ENCODE measurements at places on chromosomes 6 and 20. TPM values are rescaled to one million over a fixed set of nuclear protein-coding genes. Genes with fewer than 3 reads are reported as not detected.

Gene GGTLC1
- not detected for total RNA-seq

Gene CDH22
- not detected for total RNA-seq

Gene RBBP8NL
- total RNA-seq: not detected

Gene NRN1
- 27.0 TPM for total RNA-seq

Gene SPTLC3
- 8.2 TPM for total RNA-seq

Gene RAB5IF
- 107 TPM for total RNA-seq

Gene GPSM3
- 12.3 TPM for total RNA-seq

Gene ENPP4
- 16.2 TPM for total RNA-seq

Gene BNIP5
- not detected for total RNA-seq
